Activated CD4-positive, alpha-beta T cell treated with anti-CD3 and anti-CD28 coated beads, Interleukin-2, amount 50 U/mL, for 24 hours (primary cell): ENCODE measurements at places on chromosomes 12 and 14.

DNA sequence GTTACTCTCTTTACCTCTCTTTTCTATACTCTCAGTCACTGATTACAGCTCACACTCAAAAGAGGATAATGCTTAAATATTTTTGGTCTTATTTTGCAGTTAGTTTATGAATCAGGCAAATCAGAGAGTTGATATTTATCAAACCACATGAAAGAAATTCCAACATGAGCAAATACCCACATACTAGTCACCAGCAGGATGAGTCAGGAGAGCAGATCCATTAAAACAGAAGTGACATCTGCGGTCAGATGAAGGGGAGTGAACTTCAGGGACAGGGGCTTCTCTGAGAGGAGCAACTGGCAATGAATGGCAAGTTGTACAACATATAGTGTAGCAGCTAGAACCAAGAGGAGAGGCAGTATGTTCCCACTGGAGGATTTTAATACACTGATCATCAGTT lies 258.7 kb downstream of the SYT10 start:
- no peak for DNase-seq

- no peak for DNase-seq
These were observed 46.9 kb downstream of the EFCAB11 start for GRCh38 chr14:89907655-89908054.

GRCh38 chr12:68335462-68335861 lies 3.3 kb upstream of the MDM1 start:
- no peak for DNase-seq

GRCh38 chr14:29161593-29161992 lies 395.0 kb downstream of the FOXG1 start:
- DNase-seq, result no peak

DNA sequence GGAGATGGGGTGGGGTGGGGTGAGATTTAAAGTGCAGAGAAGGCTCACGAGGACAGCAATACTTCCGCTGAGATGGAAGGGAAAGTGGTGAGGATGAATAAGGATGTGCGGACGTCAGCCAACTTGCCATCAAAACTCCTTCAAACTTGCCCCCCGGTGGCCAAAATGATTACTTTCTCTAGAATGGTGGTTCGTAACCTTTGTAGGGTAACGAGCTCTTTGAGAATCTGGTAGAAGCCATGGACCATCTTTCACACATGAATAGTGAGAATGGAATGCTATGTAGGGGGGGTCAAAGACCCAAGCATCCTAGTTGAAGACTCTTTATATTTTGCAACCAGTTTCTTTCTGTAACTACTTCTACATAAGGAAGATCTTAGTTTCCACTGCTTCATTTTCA lies 245.9 kb upstream of the DDHD1 start:
- DNase-seq, result no peak
